NCI-H510A (cell line): ENCODE measurements at places on chromosomes 7 and 10.

GRCh38 chr7:93350338-93350737, 118.2 kb downstream of the VPS50 start:
- no peak for DNase-seq

DNA sequence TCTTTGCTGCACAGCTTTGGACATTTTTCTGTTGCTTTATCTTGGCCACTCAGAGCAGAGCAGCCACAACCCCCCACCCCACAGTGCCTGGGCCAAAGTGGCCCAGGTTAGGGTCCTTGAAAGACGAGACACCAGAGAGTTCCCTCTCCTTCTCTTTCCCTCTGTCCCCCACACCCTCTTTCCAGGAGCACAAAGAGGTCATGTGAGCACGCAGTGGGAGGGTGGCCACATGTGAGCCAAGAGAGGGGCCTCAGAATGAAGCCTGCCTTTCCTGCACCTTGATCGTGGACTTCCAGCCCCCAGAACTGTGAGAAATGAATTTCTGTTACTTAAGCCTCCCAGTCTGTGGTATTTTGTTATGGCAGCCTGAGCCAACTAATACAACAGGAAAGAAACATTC, 14.6 kb upstream of the MSMB start:
- DNase-seq = no peak

- DNase-seq = no peak
These were observed 171.7 kb downstream of the LSM5 start for GRCh38 chr7:32318300-32319011.

DNA sequence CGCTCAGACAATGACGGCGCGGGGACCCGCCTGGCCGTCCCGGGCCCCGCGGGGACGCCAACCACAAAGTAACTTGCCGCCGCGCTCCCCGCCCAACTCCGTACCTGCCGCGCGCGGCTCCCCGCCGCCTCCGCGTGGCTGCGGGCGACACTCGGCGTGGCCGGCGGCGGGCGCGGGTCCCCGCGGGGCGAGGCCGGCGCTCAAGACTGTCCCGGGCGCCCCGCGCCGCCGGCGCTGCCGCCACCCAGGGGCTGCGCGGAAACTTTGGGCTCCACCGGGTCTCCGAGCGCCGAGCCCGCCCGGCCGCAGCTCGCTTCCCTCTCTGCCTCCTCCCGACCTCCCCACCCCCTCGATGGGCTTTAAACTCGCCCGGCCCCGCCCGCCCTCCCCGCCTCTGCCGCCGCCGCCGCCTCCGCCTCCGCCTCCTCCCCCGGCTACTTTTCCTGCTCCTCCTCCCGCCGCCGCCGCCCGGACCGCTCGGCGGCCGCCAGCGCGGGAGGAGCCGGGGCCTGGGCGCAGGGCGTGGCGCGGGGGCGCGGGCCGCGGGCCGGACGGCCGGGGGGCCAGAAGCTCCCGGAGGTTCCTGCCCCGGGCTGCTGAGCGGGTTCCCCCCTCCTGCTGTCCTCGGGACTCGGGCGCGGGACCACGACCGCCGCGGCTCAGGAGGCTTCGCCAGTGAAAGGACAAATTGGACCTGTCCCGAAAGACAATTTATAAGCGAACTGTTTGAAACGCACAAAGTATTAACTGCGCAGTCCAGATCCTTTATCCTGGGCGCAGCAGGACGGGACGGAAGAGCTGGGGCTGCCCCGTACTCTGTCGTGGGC, 10.6 kb upstream of the GRB10 start:
- peak; percentile 88 for DNase-seq

DNA sequence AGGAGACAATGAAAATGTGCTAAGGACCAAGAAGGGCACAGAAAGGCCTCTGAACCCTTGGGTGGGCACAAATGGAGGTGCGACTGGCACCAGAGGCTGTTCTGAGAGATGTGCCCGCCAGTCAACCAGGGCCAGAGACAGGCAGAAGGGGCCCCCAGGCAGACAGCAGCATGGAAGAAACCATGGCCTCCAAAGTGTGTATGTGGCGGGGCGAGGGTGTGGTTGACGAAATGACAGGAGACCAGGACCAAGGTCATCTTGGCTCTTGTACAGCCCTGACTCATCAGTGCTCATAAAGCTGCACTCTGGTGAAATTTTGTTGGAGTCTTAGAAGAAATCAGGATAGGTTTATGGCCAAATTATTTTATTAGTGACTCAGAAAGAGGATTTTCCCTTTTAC, 4.0 kb upstream of the MRPS24 start:
- no peak for DNase-seq

DNA sequence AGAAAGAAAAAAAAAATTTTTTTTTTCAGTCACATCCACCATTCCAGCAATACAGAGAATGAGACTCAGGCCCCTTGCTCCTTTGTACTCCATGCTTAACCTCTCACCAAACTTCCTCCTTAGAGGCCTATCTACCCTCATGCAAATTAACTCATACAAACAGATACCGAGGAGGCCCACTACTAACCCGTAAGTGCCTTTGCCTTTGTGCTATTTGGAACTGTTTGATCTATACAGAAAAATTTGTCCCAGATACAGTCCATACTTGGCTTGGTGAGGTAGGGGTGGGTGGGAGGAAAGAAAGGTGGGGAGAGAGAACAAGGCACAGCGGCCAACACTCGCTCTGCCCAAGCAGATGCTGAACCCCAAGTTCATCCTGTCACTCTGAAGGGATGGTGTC, 87.8 kb upstream of the DUSP5 start:
- no peak for DNase-seq

GRCh38 chr7:108166687-108167086, 36.5 kb upstream of the LAMB4 start:
- DNase-seq = no peak

- DNase-seq = no peak
These were observed 57.0 kb downstream of the YKT6 start for GRCh38 chr7:44257618-44258422.

- DNase-seq = no peak
These were observed 100.8 kb downstream of the CTTNBP2 start for GRCh38 chr7:117772421-117772820.

DNA sequence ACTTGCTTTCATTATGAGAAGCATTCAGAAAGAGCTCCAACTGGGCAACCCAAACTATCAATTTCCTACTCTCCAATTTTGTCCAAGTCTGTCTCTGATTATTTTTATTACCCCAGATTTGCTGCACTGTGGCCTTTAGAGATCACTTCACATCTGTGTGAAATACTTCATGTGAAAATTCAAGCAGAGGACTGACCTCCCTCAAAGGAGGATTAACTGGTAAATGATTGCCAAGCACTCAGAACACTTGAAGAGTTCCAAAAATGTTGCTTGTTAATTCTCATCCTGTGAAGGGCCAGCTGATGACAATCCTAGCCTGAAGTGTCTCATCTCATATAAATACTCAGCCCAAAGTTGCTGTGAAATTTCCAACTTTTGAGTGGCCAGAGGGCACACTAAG, 182.8 kb upstream of the DGKB start:
- no peak for DNase-seq

GRCh38 chr7:2217206-2217605, 15.5 kb downstream of the MAD1L1 start:
- DNase-seq = no peak

GRCh38 chr10:30870896-30871295, 160.8 kb downstream of the ZNF438 start:
- DNase-seq = no peak

- DNase-seq = no peak
These were observed 113.4 kb downstream of the GPR37 start for GRCh38 chr7:124652237-124652636.

- DNase-seq = no peak
These were observed 3.2 kb upstream of the LIPF start for GRCh38 chr10:88661018-88661417.

DNA sequence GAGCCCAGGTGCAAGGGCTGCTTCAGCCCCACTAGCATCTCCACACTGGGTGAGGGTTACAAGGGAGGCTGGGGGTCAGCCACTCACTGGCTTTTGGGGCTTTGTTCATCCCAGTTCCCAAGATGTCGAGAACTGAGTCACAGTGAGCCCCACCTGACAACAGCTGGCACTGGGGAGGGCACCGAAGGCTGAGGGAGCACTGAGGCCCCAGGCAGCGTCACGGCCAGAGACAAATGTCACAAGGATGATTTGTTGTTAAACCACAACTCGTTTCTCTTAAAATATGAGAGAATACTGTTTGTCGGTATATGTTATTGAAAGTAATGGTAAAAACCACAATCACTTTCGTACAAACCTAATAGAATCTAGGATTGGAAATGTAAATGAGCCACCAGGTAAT, 219.9 kb downstream of the CELF2 start:
- no peak for DNase-seq

GRCh38 chr10:128633864-128634540, 507.8 kb upstream of the MKI67 start:
- DNase-seq = no peak

GRCh38 chr7:26584987-26585665, 279.3 kb downstream of the SKAP2 start:
- DNase-seq = no peak

- no peak for DNase-seq
These were observed 2.9 kb upstream of the TMEM225B start for GRCh38 chr7:99594948-99595745.

GRCh38 chr10:48234787-48235186, 39.7 kb downstream of the FRMPD2 start:
- no peak for DNase-seq

DNA sequence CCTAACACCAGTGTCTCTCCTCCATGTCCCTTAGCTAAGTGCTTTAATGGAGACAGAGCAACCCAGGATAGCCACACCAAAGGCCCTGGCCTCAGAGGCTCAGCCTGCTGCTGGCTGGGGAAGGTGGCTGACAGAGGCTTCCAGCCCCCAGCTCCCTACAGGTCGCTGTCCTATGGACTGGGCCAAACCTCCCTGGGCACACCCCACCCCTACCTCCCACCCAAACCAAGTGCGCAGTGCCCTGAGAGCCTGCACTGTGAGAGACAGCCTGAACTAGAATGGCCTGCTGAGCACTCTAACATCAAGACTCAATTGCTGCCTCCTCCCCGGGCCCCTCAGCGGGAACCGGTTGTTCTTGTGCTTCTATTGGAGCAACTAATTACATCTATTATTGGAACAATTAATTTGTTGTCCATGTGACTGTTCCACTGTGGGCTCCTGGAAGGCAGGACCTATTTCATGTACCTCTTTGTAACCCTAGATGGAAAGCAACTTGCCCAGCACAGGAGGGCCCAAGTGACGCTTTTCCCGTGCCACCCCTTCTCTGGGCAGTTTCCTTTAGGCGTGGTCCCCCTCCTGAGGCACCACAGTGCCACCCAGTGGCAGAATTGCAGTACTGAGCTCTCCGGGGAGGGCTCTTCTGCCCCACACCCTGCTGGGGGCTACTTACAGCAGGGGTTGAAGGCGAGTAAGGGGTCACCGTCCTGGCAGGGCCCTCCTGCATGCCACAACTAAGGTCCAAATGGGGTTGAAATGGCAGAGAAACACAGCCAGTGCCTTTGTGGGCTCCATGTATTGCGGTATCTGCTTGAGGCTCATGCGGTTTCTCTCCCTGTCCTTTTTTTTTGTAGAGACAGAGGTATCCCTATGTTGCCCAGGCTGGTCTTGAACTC, 63.7 kb upstream of the WAPL start:
- DNase-seq = peak; percentile 32

DNA sequence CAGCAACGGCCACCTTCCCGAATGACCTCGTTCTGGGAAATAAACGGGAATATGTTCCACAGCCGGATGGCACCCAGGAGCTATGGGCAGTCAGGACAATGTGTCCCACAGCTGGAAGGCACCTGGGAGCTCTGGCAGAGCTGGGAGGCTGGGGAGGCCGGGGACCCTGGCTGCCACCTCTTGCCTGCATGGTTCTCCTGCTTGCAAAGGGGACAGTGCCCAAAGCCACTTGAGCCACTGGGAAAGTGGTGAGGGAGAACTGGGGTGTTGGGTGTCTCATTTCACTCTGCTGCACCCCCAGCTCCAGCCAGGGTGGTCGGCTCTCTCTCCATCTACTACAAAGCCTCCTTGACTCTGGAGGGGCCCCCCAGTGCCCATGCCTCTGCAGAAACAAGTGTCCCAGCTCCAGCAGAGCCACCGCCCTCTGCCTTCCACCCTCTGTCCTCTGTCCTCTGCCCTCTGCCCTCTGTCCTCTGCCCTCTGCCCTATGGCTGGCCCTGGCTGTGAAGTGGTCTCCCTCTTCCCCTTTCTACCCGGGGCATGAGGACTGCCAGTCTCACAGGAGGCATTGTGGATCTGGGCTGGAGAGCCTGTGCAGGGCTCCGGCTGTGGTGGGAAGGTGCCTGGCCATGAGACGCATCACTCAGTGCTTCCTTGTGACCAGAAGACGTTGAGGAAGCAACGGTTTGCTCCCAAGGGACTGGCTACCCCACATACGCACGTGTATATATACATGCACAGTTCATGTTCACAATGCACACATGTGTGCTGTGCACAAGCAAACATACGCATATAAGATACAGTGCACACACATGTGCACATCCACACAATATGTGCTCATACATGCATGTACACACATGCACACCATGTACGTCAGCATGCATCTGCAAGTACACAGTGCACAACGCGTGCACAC, 21.5 kb upstream of the INPP5A start:
- DNase-seq = no peak

GRCh38 chr10:30456266-30456665, 22.3 kb downstream of the MAP3K8 start:
- DNase-seq = no peak

DNA sequence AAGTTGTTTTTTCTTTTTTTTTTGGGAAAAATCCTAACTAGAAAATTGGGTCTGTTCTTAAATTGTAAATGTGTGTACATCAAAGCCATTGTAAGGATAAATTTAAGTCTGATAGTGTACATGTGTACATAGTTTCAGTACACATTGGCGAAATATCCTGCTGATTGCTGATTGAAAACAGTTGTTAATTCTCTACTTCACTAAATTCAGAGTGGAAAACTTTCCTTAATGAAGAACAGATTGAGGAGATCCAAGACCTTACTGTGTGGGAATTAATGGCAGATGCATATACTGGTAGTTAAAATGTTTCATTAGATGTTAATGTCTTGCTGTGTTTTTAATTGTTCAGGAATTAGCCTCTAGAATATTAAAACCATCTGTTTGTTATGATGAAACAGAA, 506.0 kb downstream of the AUTS2 start:
- DNase-seq = no peak

DNA sequence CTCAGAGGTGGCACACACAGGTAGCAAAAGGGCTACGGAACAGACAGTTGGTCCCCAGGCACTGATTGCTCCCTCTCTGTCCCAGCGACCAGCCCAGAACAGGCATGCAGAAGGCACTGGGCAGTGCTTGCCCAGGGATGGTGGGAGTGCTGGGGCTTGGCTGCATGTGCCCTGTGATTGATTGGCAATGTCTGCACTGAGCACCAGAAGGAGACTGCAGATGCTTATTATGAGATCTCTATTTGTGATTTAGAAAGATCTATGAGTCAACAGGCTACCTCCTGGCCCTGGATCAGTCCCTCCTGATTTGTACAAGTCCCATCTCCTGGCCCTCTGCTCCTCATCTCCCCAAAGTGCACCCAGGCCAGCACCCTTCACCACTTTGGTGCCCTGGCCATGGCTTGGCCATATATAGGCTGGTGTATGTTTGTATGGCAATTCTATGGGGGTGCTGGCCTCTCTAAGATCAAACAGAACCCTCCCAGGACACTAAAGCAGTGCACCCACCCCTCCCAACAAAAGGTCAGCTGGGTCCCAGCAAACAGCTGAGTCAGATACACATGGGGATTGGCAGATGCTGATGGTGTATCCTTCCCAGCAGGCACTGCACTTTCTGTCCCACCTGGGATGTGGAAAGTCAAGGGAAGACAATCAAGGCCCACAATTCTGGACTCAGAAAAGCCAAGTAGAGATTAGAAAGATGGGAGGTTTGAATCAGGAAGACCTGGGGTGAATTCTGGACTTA, 30.9 kb downstream of the CAMK2B start:
- no peak for DNase-seq

GRCh38 chr7:36244429-36244828, 91.4 kb downstream of the EEPD1 start:
- DNase-seq = no peak

GRCh38 chr7:65722361-65722792, 150.5 kb upstream of the VKORC1L1 start:
- no peak for DNase-seq
